Glomerular endothelial cell (primary cell): ENCODE measurements at places on chromosomes 12 and 14. TPM values are rescaled to one million over a fixed set of nuclear protein-coding genes. Genes with fewer than 3 reads are reported as not detected.
A peak's percentile ranks its signal among the peaks of the same experiment; 100 is the strongest.

DNA sequence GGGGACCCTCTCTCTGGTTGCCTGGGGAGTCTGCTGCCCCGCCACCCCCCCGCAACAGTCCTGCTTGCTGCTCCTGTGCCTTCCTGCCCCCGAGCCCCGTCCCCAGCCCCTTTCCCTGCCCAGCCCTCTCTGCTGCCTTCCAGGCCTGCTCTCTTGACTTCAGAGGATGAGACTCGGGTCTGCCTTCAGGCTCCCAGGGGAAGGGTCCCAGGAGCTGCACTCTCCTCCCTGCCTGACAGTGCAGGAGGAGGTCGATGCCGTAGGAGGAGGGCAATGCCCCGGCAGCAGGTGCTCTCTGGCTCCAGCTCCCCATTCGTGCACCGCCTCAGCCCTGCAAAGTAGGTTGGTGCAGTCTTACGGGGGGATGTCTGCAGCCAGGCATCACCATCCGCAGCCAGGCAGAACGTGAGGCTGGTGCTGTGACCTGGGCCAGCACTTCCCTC, 185.1 kb upstream of the C14orf180 start:
- no peak for DNase-seq

Gene PHETA1
- 16.5 and 19.5 TPM in 2 replicates for total RNA-seq

GRCh38 chr14:42111355-42111754, 504.7 kb downstream of the LRFN5 start:
- DNase-seq, result no peak

- DNase-seq, result no peak
Observed at GRCh38 chr14:88299865-88300530, 23.1 kb downstream of the KCNK10 start.

DNA sequence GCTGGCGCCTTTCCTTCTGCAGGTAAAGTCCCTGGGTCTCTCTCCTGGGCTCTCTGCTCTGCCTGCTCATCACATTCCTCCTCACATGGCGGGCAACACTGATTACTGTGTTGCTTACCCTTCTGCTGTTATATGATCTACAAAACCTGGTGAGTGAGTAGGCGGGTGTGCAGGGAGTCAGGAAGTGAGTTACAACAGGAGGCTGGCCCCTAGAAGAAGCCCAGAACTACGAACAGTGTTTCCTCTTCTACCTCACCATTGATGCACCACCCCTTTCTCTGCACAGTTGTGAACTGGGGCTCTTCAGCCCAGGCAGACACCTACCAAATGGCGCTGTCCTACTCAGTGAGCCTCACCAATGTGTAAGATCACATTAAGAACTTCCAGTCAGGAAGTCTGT, 4.9 kb upstream of the KLHL33 start:
- peak; percentile 36 for DNase-seq

- no peak for DNase-seq
Observed at GRCh38 chr14:71833476-71833875, 98.8 kb upstream of the RGS6 start.

DNA sequence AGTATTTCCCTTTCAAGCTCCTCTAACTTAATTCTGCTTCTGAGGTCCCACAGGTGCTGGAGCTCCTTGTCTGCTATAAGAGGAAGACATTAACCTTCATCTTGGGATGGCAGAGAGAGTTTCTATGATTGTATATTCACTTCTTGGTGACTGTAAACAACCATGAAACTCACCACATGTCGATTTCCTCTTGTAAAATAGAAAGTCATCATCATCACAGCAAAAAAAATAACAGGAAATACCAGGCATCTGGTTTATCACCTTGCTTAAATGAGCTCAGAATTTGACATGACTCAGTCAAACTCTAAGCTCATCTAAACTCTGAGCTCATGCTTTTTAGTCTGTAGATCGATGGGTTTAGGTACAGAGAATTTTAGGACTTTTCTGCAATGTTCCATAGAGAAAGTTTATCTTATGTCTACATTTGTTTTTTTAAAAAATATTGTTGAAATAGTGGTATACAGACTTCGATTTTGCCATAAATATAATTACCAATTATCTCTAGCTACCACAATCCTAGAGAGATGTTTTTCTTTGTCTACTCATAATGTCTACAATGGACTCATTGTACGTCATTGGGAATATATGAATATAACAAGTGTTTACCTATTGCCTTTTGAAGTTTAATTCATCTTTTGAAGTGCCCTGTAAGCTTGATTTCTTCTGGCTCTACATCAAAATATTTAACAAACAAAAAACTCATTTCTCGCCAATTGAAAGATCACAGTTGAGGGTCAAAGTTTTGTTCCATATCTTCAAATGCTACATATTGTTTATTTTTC, 58.4 kb downstream of the IGF1 start:
- DNase-seq, result no peak

Gene COX14
- 46.4 and 73.2 TPM in 2 replicates for total RNA-seq
